Neural crest cell (in vitro differentiated cells): ENCODE measurements at places on chromosomes 12 and 14. TPM values are rescaled to one million over a fixed set of nuclear protein-coding genes. Genes with fewer than 3 reads are reported as not detected.

The DDN gene
- 0.51 and 0.64 TPM in 2 replicates for total RNA-seq

The MGAT2 gene
- total RNA-seq = 31.8 and 32.3 TPM in 2 replicates

The BEGAIN gene
- 3.0 and 4.8 TPM in 2 replicates for total RNA-seq

The PDZRN4 gene
- total RNA-seq = 1.8 and 2.5 TPM in 2 replicates

The ARID2 gene
- total RNA-seq = 52.7 and 53.6 TPM in 2 replicates

The DNM1L gene
- 92.3 and 104 TPM in 2 replicates for total RNA-seq

The CLMN gene
- total RNA-seq = 7.7 and 8.9 TPM in 2 replicates

The TROAP gene
- total RNA-seq = 88.0 and 91.2 TPM in 2 replicates

The SERPINA3 gene
- not detected in 2 replicates for total RNA-seq

The RARG gene
- total RNA-seq = 5.4 and 5.9 TPM in 2 replicates

The MYF6 gene
- total RNA-seq = not detected in 2 replicates

The DNAJC22 gene
- 0.32 and 0.35 TPM in 2 replicates for total RNA-seq

The KRT77 gene
- total RNA-seq = not detected in 2 replicates

The SLC7A7 gene
- total RNA-seq = 0.54 and 0.64 TPM in 2 replicates

The HNRNPC gene
- total RNA-seq = 993 and 1,012 TPM in 2 replicates

The FAIM2 gene
- total RNA-seq = 0.73 and 1.6 TPM in 2 replicates

The OASL gene
- total RNA-seq = not detected in 2 replicates

The ANKRD33 gene
- not detected in 2 replicates for total RNA-seq

The FBLN5 gene
- total RNA-seq = 0.61 and 1.0 TPM in 2 replicates

The ABCC9 gene
- total RNA-seq = 2.8 and 3.0 TPM in 2 replicates

The SIX1 gene
- total RNA-seq = 0.44 and 0.48 TPM in 2 replicates

The KCNK13 gene
- total RNA-seq = not detected in 2 replicates

The OLR1 gene
- total RNA-seq = not detected in 2 replicates
